Omental fat pad (tissue), 4 donors: ENCODE measurements at places on chromosomes 6 and 20.

DNA sequence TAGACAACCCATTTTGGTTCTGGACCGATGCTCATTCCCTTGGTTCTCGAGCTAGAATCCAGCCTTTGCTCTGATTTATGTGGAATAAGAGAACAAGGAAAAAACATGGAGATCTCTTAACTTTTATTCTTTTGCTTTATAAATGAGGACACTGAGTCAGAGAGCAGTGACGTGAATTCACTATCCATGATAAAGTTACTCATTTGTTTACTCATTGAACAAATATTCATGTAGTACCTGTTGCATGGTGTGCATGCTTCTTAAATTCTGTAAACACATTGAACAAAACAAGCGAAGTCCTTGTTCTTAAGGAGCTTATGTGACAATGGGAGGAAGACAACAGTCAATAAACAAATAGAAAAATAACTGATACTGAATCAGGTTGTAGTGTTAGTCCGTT is 56.9 kb downstream of the BMP2 start:
- DNase-seq, result no peak

DNA sequence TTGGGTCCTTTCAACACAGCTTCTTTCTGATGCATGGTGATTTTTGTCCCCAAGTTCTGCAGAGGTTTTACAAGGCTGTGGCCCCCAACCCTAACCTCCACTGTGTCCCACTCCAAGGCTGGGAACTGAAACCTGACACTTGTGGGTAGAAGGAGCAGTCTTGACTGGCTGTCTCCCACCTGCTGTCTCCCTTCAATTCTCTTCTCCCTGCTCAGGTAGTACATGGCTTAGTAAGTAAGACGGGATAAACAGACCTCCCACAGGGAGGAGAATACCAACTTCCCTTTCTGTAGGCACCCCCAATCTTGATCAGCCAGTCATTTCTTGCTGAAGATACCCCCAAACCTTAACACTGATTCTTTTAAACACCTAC is 25.0 kb downstream of the TGM6 start:
- no peak for DNase-seq

GRCh38 chr20:56343861-56344381 is 14.9 kb upstream of the FAM210B start:
- no peak for DNase-seq

DNA sequence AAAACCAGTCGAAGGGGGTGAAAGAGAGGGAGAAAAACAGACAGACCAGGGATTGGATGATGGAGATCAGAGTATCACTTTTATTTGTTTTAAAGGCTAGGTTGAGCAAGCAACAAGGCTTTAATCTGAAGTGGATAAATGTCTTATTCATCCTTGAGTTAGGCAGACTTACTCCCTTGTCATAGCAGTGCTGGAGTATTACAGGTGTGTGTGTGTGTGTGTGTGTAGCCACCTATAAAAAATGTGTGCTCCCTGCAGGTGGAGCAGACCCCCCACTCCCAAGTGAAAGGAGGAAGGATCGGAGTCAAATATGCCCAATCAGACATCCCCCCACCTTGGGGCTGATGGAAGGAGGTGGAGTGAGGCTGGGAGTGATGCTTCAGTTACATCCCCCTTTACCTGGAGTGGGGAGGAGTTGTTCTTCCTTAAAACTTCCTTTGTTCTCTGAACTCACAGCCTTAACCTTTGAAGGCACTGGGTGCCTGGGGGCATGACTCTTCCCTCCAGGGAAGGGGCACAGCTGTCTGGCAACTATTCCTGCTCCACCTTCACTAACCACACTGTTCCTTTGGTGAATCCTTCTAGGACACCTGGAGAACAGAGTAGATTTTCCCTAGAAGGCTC is 27.3 kb downstream of the PTK7 start:
- no peak for DNase-seq

DNA sequence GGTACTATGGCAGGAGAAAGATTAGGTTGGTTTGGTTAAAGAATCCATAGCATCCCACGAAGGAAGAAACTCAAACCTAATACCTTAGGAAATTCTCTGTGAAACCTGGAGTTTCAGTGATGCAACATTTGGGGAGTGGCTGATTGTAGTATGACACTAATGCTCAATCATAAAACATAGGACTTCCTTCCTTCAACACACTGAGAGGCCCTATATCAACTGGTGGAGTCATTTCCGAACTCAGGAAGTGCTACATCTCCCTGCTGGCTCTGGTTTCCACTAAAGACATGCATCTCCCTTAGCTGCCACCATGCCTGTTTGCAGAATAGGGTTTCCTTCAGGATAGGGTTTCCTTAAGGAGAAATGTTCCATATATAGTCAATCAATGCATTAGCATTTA is 5.2 kb upstream of the MANEA start:
- no peak for DNase-seq

DNA sequence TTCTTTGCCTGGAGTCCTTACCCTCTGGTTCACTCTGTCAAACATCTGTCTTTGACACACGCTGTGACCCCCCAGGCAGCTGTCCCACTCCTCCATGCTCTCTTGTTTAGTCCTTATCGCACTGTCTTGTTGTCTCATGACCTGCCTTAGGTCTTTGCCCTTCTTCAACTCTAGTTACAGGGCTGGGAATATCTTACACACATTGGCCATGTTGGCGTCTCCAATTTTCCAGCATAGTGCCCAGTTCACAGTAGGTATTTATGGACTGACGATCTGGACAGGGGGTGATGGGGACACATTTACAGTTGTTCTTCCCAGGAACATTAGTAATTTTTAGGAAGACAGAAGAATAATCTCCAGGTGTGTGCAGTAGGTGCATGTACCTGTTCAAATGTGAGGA is 129.7 kb upstream of the SLC22A16 start:
- DNase-seq, result no peak
